Hippocampal formation (tissue), 2 donors: ENCODE measurements at places on chromosomes 1 and 21.

DNA sequence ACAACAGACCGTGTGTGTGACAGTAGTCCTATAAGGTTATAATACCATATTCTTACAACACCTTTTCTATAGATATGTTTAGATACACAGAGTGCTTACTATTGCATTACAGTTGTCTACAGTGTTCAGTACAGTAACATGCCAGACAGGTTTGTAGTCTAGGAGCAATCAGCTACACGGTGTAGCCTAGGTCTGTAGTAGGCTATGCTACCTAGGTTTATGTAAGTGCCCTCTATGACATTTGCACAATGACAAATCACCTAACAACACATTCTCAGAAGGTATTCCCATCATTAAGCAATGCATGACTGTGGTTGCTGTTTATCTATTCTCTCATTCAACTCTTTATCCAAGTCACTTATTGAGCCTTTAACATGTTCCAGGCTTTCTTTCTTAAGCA lies 1.8 kb upstream of the WLS start:
- DNase-seq, result no peak

DNA sequence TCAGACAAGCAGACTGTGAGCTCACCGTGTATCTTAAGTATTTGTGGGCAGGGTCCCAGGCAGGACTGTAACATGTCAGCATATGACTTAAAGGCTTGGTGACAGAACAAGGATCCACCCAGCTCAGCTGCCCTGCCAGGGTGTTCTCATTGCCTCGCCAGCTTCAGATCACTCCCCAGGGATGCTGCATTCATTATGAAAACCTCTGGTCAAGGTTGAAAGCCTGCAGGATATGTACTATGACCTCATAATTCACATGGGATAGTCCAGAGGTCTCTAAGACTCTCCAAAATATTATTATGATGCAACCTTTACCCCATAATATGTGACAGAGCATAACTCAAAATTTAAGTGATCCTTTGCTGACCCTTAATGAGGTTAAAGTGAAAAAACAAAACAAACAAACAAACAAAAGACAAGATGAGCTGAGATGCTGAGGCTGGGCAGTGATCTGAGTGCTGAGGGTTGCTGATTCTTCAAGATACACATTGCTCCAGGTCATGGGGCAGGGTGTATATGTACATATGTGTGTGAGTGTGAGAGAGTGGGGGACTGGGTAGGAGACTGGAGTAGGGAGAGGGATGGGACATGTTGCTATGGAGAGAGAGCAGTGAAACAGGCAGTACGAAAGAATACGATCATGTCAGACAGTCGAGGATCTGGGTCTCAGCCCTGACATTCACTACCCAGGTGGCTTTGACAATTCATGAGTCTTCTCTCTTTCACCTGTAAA lies 98.8 kb upstream of the DUSP10 start:
- DNase-seq, result no peak

DNA sequence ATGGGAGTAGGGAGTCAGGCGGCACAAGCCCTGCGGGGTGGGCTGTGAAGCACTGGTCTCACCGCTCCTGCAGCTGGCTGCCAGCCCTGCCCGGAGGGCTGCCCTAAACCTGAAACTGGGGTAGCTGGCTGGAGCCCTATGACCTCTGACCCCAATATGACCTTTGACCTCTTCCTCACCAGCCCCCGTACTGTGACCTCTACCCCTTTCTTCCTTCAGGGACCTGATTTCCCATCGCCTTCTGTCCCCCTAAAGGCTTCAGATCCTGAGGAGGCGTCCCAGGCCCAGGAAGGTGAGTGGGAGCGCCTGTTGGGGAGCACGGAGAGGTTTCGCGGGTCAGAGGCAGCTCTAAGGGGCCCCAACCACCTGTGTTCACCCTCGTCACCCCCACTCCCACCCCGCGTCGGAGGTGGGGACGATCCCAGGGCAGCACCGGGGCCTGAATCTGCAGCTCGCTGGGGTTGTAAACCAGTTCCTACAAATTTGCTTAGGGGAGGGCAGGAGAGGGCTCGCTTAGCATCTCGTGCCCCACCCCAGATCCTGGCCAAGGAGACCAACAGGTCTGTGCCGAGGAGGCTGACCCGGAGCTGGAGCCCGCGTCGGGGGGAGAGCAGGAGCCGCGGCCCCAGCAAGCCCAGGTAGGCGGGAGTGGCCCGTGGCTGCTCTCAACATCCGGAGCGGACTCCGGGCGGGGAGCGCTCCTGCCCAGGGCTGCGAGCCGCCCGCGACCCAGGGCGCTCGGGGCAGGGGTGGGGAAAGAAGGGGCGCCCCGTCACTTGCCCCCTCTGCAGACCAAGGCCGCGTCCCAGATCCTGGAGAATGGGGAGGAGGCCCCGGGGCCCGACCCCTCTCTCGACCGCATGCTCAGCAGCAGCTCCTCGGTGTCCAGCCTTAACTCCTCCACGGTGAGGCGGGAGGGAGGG lies 7.3 kb downstream of the SYTL1 start:
- no peak for DNase-seq

- DNase-seq, result no peak
Observed at GRCh38 chr1:212213784-212214183, 71.4 kb upstream of the PPP2R5A start.

DNA sequence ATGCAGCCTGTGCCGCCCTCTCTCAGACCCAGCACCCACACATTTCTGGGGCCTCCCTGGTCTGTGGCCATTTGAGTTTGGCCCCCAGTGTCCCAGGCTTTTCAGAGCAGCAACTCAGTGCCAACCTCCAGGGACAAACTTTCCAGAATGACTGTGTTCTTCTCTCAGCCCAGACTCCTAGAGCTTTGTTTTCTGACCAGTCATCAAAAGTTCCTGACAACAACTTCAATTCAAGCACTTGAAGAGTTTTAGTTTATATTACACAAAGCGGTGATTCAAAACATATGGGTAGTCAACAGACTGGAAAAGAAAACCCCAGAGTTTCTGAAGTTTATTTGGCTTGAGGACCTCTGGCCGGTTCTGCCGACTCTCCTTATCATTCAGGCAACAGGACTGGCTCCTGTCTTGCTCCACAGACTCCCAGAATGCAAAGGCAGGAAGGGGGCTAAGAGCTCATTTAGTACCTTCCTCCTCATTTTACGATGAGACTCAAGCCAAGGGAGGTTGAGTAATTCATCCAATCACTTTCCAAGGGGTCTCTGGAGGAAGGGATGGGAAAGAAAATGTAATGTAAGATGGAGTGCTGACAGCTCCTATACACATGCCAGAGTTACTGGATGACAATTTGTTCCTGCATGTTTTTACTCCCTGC lies 27.0 kb upstream of the TIAM1 start:
- no peak for DNase-seq

GRCh38 chr1:31954607-31955283 lies 16.6 kb upstream of the PTP4A2 start:
- no peak for DNase-seq

DNA sequence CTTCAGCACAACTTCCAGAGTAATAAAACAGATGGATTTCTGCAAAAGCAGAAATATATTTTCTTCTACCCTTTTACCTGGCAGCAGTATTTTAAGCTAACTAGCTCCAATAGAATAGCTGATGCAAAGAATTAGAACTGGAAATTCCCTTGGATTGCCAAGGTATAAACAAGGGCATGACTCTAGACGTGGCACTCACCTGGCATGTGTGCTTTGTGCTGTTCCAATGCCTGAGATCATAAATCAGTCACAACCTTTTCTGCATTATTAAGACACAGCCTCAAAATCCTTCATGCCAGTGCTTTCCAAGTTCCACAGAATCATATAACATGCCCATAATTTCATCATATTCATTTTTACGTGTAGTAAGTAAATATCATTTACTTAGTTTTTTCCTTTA lies 1048.7 kb downstream of the ADGRL2 start:
- DNase-seq, result no peak

- no peak for DNase-seq
Observed at GRCh38 chr1:48680411-48681035, 96.2 kb downstream of the BEND5 start.

GRCh38 chr21:38925923-38926322 lies 120.2 kb downstream of the ETS2 start:
- no peak for DNase-seq

DNA sequence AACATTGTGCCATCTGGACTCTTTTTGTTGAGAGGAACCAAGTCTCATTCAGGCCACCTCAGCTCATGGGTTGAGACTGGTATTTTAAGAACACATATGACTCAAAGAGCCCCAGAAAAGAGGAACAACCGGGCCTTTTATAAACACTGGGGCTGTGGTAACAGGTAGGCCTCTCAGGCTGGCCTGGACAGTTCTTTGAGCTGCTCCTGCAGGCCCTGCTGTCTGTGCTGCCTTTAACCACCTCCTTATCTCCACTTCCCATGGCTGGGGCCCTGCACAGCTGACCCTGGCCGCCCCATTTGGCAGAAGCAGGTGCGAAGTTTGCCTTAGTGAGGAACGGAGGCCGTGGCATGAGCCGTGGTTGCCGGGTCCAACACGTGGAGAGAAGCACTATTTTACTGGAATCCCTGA lies 163.3 kb downstream of the RHOU start:
- DNase-seq, result no peak

DNA sequence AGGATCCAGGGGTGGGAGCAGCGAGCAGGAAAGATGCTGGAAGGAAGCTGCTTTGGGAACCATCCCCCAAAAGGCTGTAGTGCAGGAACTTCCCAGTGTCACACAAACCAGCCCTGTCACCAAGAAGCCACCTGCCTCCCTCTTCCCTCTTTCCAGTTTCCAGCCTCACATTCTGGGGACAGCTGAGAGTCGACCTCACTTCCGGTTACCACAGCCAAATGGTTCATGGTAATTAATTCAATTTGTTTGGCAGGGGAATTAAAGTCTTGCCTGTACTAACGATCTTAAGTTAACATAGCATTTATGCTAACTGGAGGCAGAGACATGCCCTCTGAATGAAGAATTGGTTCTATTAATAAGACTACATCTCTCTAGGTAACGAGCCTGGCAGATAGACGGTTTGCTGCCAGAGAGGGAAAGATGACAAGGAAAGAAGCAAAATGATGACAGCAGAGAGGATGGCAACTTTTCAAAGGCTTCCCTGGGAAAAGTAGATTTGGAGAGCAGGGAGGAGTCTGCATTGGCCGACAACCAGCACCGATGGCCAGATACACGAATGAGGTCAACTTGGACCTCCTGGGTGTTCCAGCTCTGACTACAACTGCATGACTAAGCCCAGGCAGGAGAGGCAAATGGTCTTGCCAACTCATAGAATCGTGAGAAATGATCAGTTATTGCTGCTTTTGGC lies 64.1 kb downstream of the TMCO4 start:
- peak; percentile 10 for DNase-seq

GRCh38 chr1:22431965-22432364 lies 19.7 kb upstream of the ZBTB40 start:
- no peak for DNase-seq

DNA sequence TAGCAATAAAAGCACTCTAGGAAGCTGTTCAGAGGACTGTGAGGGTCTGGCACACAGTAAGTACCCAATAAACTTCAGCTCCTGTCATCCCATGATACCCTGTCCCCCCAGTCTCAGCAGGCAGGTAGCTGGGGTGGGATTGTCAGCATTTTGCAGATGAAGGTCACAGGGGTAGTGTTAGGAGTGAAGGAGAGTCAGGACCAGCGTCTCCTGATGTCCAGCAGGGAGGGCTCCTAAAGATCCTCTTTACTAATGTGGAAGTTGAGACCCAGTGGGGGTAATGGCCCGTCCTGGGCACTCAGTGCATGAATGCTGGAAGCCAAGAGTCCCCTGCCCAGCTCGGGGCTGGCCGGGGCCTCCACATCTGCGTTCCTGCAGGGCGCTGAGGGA lies 31.3 kb upstream of the EDN2 start:
- DNase-seq, result no peak

- DNase-seq, result no peak
Observed at GRCh38 chr1:154186852-154187501, 4.9 kb downstream of the TPM3 start.

DNA sequence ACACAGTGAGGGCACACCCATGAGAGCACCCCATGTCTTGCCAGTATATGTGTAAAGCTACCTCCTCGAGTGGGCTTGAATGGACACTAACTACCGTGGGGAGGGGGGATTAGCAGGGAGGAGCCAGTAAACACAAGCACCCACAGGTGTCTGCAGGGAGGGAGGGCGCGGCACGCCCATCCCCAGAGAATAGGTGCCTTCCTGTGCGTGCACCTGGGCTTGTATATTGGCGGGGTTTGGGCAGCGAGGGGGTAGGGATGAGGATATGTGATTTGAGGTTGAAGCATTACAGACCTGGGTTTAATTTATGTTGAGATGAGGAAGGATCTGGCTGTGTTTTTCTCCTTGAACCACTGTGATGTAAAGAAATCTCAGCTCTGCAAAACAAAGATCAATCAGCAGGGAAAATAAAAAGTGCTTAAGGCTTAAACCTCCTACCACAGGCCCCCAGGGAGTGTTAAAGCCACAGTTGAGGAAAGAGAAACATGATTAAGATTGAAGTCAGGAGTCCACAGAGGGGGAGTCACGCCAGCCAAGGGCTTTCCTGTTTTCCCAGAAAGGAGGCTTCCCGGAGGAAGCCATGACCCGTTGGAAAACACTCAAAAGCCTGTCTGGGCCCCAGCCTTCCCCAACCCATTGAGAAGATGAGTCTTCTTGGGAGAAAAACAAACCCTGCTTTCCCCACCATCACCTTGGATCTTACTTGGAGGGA lies 80.0 kb downstream of the CAMK2N1 start:
- no peak for DNase-seq

- DNase-seq, result no peak
Observed at GRCh38 chr1:143748906-143749305, 222.9 kb downstream of the FAM72C start.

GRCh38 chr21:15018382-15018781 lies 46.4 kb downstream of the NRIP1 start:
- DNase-seq, result no peak

GRCh38 chr1:4627353-4627752 lies 27.1 kb upstream of the AJAP1 start:
- no peak for DNase-seq
